ENCODE measurements at places on chromosomes 2 and 18.
A peak's percentile ranks its signal among the peaks of the same experiment; 100 is the strongest.

DNA sequence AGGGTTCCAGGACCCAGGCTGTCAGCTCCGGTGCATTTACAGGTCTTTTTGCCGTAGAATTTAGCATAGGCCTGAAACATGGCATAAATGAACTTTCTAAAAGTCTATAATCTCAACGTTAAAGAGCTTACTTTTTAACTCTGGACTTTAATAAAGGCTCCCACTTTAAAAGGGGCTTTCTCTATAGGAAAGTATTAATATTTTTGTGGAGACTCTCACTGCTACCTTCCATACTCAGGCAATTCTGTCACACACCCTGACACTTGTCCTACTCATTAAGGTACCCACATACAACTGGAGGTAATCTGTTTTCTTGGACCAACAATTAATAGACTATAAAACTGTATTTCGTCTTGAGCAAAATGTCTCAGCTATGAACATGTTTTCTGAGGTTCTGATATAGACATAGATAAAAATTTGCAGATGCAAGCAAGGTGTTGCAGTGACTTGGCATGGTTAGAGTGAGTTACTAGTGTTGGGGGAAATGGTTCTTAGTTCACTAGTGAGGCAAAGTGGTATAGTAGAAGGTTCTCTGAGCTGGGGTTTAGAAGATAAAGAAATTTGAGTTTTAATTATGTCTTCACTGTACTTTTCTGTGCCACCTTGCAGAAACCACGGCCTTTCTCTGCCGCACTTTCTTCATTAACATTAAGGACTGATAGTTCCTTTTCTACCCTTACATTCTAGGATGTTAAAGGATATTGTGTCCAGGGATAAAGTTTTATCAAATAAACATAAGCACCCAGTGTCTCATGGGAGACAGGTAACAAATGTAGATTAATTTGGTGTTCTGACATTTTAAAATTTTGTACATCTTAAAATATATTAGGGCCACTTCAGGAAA is 10.8 kb upstream of the NR4A2 start:
- no peak for DNase-seq

DNA sequence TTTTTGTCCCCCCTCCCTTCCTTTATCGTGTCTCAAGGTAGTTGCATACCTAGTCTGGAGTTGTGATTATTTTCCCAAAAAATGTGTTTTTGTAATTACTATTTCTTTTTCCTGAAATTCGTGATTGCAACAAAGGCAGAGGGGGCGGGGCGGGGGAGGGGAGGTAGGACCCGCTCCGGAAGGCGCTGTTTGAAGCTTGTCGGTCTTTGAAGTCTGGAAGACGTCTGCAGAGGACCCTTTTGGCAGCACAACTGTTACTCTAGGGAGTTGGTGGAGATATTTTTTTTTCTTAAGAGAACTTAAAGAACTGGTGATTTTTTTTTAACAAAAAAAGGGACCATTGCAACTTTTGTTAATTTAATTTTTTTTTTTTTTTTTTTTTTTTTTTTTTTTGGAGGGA is 2.1 kb downstream of the SOX11 start:
- peak; percentile 45 for DNase-seq

- no peak for DNase-seq
These were observed 7.8 kb upstream of the NT5DC4 start for GRCh38 chr2:112712903-112713584.

- DNase-seq: no peak
These were observed 2.5 kb upstream of the YES1 start for GRCh38 chr18:814300-815084.

- no peak for DNase-seq
These were observed 1004.4 kb upstream of the DDX18 start for GRCh38 chr2:116810071-116810470.

DNA sequence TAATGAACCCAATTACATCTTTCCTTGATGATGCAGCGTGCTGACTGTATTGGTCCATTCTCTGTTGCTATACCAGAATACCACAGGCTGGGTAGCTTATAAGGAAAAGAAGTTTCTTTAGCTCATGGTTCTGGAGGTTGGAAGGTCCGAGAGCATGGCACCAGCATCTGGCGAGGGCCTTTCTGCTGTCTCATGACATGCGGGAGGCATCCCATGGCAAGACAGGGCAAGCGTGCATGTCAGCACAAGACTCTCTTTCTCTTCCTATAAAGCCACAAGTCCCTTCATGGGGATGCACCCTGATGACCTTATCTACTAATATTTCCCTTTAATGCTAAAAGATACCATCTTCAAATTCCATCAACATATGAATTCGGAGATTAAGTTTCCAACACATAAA is 122.8 kb upstream of the FHL2 start:
- DNase-seq: no peak

- DNase-seq: no peak
These were observed 33.6 kb downstream of the TWIST2 start for GRCh38 chr2:238881353-238882081.

Measured in spinal cord (tissue), 10 donors.